ENCODE measurements at places on chromosomes 6 and 20.

DNA sequence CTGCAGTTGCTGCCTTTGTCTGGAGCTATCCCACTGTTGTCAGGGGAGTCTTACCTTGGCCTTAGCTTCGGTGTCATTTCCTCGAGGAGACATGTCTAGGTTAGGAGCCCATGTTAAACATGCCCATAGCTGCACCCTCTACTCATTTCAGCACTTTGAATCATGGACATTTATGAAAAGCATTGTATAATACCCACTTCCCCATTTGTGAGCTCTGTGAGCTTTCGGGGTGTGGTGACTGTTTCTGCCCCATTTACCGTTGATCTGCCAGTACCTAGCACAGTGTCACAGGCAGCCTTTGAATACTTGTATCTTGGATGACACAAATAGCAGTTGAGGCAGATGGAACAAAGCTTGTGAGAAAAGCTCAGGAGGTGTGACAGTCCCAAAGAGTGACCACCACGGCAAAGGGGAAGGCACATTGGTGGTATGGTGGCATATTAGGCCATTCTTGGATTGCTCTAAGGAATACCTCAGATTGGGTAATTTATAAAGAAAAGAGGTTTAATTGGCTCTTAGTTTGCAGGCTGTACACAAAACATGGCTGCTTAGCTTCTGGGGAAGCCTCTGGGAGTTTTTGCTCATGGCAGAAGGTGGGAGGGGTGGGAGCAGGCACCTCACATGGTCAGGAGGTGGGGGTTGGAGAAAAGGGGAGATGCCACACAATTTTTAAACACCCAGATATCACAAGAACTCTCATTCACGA is 42.0 kb downstream of the JARID2 start:
- DNase-seq: no peak

DNA sequence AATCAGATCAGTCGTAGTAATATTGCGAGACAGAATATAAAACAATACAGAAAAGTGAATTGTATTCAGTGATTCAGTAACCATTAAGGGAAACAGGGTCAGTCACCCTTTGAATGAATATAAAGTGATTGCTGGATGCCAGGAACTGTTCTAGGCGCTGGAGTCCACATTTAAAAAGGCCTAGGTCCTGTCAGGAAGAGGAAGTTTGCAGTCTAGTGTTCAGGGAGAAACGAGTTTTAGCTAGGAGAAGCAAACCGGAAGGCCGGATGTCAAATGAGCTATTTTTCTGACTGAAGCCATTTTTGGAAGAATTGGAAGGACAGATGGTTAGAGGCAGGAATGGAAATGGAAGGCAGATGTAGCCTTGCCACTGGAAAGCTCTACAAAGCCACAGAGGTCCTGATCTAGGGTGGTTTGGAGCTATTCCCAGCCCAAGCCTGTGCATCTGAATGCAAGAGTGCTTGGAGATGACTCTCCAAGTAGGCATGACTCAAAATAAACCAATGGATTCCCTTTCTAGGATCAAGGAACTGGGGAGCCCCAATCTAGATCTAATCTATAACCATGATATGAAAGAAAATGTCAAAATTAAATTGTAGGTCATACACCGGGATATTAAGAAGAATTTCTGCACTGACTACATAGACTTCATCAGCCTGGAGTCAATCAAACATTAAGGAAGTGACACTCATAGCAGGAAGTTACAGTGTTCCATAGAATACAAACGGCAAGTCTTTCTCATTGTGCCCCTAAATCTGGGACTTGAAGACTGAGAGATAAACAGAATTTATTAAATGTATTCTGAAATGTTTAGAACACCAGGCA is 36.8 kb upstream of the CDKAL1 start:
- DNase-seq: no peak

DNA sequence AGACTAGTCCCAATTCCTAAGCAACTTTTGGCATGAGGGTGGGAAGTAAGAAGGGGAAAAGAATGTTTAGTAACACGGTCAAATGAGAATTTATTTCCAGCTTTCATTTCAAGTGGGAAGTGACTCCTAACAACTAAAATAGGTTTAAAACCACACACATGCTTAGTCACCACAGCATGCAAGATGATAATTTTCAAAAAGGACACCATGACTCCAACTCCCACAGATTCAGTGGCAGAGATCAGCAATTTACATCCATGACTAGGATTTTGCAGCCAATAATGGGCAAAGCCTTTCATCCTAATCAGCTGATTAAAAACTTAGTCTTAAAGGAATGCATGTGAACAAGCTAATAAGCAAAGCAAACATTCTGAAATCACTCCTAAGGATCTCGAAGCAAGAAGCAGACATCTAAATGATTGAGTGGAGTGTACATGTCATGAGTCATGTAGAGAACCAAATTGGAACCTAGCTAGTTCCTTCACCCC is 48.1 kb upstream of the GCLC start:
- no peak for DNase-seq

- DNase-seq: no peak
Observed at GRCh38 chr6:87029711-87030314, 65.1 kb downstream of the CGA start.

DNA sequence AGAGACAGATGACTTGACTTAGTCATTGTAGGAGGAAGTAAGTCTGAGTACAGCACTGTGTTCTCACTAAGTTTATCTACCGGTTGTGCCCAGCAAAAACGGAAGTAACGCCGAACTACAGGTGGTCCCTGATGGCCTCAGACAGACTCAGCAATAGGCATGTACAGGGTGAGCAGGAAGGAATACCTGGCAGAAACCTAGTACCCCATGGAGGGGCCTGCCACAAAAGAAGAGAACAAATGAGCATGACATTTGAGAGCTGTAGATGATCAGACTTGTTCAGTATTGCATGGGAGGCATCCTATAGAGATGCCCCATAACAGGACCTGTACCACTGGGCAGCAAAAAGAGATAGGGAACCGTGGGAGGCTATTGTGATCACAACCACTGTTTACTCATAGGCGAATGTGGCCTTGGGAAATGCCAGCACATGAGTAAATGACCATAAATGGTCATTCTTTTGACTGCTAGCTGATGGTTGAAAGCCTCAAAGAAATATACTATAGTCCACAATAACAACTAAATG is 106.4 kb upstream of the TAB2 start:
- no peak for DNase-seq

GRCh38 chr6:139114746-139115145 is 20.1 kb upstream of the HECA start:
- no peak for DNase-seq

DNA sequence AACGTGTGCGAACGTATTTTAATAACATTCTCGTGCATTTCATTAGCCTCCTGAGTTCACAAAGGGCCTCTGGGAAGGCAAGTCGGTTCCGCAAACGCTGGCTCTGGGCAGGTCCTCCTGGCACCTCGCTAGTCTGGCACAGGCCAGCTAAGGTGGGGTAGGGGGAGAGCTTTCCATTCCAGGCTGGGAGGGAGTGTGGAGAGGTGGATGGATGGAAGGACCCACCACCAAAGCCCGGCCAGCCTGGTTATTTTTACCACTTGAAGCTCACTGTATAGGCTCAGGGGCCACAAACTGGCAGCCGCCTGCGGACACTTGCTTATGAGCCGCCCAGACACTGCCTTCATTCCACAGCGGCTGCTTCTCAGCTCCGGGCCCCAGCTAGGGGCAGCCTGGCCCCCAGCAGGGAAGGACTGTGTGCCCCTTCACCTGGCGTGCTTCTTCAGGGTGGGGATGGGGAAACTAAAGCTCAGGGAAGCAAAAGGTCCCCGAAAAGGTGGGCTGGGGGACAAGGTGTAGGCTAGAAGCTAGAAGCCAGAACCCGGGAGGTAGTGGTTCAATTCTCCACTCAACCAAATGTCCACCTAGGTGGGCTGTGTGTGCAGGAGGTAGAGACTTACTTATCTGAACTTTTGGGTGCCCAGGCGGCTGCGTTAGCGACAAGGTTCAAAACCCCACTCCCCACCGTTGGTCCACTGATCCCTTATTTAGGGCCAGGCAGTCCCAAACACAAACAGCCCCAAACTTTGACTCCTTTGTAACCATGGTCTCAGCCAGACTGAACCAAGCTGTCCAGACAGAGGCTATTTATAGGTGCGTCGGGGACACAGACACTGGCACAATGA is 1.7 kb downstream of the PMEPA1 start:
- DNase-seq: no peak

- no peak for DNase-seq
Observed at GRCh38 chr6:137443901-137444300, 50.3 kb downstream of the OLIG3 start.

GRCh38 chr6:7050872-7051779 is 56.6 kb upstream of the RREB1 start:
- peak; percentile 37 for DNase-seq

DNA sequence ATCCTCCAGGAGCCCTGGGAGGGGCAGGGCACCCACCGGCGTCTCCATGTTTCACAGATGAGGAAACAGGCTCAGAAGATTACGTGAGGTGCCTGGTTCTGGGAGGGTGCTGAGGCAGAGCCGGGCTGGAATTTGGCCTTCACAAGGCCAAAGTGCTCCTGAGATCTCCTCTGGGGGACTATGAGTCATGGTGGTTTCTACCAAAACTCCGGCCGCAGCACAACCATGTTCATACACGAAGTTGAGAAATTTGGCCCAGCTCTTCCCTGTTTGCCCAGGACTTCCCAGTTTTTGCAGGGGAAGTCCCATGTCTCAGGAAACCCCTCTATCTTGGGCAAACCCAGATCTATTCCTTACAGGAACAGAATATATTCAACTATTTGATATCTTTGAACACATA is 172.9 kb upstream of the CDYL start:
- DNase-seq: no peak

- DNase-seq: no peak
Observed at GRCh38 chr6:2183246-2183645, 62.2 kb downstream of the GMDS start.

GRCh38 chr6:150323205-150323604 is 45.6 kb upstream of the IYD start:
- no peak for DNase-seq

- DNase-seq: no peak
Observed at GRCh38 chr6:63441266-63441956, 121.6 kb upstream of the LGSN start.

DNA sequence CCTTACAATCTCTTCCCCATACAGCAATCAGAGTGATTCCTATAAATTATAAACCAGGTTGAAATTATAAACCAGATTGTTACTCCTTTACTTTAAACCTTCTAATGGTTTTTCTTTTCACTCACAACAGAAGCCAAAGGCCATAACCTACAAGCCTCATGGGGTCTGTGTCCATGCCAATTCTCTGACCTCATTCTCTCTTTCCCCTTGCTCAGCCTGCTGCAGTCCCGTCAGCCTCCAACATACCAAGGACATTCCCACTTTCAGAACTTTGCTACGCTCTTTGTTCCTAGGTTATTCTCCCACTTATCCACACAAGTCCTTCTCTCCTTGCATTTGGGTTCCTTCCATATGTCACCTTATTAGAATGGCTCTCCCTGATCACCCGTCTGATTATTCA is 277.9 kb upstream of the TCF21 start:
- DNase-seq: no peak

- no peak for DNase-seq
Observed at GRCh38 chr20:59184880-59185447, 21.3 kb downstream of the ZNF831 start.

GRCh38 chr6:124026694-124027093 is 223.0 kb downstream of the NKAIN2 start:
- no peak for DNase-seq

GRCh38 chr6:31712296-31712695 is 2.9 kb upstream of the LY6G6D start:
- no peak for DNase-seq

GRCh38 chr20:62063315-62063980 is 2.2 kb downstream of the TAF4 start:
- no peak for DNase-seq

- DNase-seq: no peak
Observed at GRCh38 chr6:10463491-10464481, 48.9 kb upstream of the TFAP2A start.

DNA sequence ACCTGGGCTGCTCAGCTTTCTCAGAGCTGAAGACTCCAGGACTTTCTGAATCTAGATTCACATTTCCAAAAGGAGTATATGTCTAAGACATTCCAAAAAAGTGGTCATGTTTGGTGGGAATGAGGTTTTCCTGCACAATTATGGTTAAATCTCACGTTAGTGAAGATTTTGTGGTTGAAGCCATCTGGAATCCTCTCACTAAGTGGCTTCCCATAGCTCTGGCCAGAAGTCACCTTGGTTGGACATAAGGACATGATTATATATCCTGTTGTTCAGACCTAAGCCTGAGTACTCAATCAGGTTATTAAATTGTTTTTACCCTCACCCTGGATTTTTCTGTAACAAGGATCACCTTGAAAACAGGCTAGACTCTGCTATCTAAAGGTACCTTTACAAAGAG is 176.1 kb upstream of the PLN start:
- no peak for DNase-seq

All from GOT3 (cell line).